ENCODE measurements at places on chromosomes 12 and 14.

- no peak for DNase-seq
These were observed 888.6 kb upstream of the SEL1L start for GRCh38 chr14:82422230-82422629.

GRCh38 chr12:104154806-104155205 is 16.8 kb upstream of the NFYB start:
- no peak for DNase-seq

GRCh38 chr14:100641274-100641860 is 54.1 kb upstream of the BEGAIN start:
- no peak for DNase-seq

- DNase-seq, result no peak
These were observed 48.3 kb downstream of the HNRNPC start for GRCh38 chr14:21220874-21221477.

- no peak for DNase-seq
These were observed 1116.9 kb upstream of the TMEM132C start for GRCh38 chr12:127150028-127150427.

GRCh38 chr12:14525964-14526363 is 41.7 kb downstream of the PLBD1 start:
- DNase-seq, result no peak

GRCh38 chr14:73472185-73473114 is 14.1 kb upstream of the NUMB start:
- DNase-seq, result no peak

DNA sequence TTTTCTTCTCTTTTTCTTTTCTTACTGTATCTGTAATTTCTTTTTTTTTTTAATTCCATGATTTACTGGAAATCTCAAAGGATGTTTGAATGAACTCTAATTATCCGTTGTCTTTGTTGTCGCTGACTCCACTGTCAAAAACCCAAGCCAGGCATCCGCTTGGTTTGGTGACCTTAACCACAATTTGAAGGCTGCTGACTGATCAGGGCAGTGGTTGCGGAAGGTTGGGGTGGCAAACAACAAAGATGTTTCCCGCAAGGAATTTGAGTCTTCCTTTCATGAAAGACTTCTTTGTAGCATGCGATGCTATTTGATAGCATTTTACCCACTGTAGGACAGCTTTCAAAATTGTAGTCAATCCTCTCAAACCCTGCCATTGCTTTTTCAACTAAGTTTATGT is 1013.8 kb downstream of the DIO2 start:
- DNase-seq, result no peak

GRCh38 chr14:99574099-99574880 is 29.7 kb downstream of the CCDC85C start:
- DNase-seq, result no peak

- DNase-seq, result no peak
These were observed 15.1 kb upstream of the NEK9 start for GRCh38 chr14:75141967-75142366.

DNA sequence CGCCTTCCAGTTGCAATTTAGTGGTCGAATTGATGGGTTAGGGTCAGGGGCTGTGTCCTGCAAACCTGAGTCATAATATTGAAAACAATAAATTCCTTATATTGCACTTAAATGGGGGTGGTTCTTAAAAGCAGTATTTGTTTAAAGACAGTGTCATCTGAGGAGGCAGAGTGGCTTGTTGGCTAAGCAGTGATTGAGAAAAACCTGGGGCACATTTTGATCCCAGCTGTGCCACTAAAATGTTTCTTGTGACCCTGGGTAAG is 48.4 kb downstream of the FBXW8 start:
- no peak for DNase-seq
